ENCODE measurements at places on chromosomes 4 and X.

DNA sequence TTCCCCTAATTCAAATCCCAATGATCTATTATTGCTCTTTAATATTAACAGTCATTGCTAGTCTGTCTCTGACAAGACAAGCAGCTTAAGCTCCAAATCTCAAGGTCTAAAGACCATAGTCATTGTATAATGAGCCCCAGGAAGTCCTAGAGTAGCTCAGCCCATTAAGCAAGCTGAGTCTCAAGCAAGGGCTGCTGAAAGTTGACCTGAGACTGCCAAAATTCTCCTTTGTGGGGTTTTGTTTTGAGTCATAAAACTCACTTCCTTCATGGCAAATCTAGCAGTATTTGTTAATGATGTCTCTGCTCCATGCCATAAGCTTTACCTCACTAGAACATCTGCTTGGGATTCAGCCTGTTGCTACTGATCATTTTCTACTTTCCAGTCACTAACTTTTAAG is 313.2 kb downstream of the ANTXR2 start:
- no peak for DNase-seq

- DNase-seq, result peak; percentile 52
Measured at GRCh38 chr4:174365018-174365587, 81.4 kb downstream of the CEP44 start.

- peak; percentile 77 for DNase-seq
Measured at GRCh38 chrX:1392376-1393068, 609 bp upstream of the SLC25A6 start.

DNA sequence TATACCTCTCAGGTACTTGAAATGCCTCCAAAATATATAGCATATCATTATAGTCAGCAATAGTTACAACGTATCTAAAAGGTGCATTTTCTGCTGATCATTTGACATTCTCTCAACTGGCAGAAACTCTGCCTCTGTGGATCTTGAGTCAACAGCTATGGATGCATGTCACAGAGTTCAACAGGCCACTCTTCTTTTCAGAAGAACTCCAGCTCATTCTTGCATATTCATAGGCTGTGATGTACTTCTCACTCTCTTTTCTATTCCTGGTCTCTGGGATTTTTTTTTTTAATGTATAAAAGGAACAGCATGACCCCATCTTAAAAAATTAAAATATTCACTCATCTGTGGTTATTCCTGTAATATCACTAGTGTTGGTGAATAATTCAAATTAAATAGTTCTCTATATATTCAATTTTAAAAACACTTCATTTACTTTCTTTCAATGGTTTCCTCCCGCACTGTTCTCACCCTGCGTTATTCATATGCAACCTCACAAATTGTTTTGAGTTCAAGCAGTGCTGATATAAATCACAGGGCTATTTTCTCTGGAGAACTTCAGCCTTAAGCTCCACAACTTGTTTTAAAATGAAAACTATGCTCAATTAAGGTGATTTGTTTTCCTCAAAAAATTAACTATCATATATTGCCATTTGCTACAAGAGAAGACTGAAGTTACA is 1111.2 kb upstream of the ADGRL3 start:
- DNase-seq, result no peak

DNA sequence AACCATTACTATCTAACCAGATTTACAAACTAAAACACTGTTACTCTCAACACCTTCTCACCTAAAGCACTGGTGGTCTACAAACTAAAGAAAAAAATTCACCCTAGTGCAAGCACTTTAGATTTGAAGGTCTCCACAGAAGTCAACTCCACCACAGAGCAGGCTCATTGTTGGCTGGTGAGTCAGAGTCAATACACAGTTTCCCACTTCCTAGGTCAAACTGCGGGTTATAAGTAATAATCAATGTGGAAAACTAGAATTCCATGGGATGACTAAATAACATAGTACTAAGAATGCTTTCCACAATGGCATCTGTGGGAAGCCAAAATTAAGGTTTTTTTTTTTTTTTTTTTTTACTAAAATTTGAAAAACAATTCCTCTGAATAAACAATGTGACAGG is 191.8 kb downstream of the PDGFC start:
- peak; percentile 26 for DNase-seq

GRCh38 chr4:104099141-104099540 is 379.4 kb upstream of the TACR3 start:
- DNase-seq, result no peak

DNA sequence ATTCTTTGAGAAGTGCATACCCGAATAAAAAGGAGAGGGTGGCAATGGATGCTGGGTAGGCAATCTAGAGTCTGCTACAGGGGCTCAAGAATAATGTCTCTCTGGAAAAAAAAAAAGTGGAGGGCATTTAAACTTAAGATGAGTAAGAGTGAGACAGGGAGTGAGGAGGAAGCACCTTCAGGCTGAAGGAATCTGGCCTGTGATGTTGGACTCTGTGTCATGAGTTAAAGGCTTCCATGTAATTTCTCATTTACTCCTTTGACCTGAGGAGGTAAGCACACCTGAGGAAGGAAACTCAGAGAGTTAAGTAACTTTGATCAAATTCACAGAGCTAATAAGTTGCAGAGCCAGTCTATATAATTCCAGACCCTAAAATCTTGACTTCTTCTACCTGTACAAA is 3.2 kb upstream of the PRKG2 start:
- DNase-seq, result no peak

GRCh38 chr4:87391576-87392054 is 627 bp upstream of the HSD17B11 start:
- DNase-seq, result no peak

- DNase-seq, result no peak
Measured at GRCh38 chr4:138595731-138596460, 353.7 kb upstream of the SLC7A11 start.

DNA sequence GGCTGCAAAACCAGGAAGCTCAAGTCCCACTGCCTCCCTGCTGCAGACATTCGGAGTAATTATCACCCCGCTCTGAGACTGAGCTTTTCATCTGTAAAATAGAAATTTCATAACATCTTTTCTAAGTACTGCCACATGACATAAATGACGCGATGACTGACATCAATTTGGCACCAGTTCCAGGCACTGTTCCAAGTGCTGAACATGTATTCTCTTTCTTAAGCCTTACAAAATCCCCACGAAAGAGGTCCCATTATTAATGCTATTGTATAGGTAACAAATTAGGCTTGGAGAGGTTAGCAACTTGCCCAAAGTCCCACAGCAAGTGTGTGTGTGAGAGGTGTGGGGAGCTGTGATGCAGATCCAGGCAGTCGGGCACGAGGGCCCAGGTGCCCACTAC is 56.4 kb downstream of the SLC2A9 start:
- no peak for DNase-seq

- no peak for DNase-seq
Measured at GRCh38 chr4:3177426-3177825, 71.5 kb upstream of the MSANTD1 start.

- no peak for DNase-seq
Measured at GRCh38 chr4:31020363-31020762, 300.2 kb downstream of the PCDH7 start.

GRCh38 chrX:69362856-69363255 is 141.3 kb upstream of the NALF2 start:
- DNase-seq, result no peak

DNA sequence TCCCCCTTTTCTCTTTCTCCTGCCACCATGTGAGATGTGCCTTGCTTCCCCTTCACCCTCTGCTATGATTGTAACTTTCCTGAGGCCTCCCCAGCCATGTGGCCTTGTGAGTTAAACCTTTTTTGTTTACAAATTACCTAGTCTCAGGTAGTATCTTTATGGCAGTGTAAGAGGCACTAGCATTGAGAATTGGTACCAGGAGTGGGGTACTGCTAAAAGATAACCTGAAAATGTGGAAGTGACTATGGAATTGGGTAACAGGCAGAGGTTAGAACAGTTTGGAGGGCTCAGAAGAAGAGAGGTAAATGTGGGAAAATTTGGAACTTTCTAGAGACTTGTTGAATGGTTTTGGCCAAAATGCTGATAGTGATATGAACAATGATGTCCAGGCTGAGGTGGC is 182.0 kb downstream of the CHM start:
- no peak for DNase-seq

GRCh38 chr4:83910693-83911092 is 374.8 kb downstream of the GPAT3 start:
- DNase-seq, result no peak

- DNase-seq, result peak; percentile 92
Measured at GRCh38 chr4:39514888-39515401, 12.3 kb downstream of the UGDH start.

DNA sequence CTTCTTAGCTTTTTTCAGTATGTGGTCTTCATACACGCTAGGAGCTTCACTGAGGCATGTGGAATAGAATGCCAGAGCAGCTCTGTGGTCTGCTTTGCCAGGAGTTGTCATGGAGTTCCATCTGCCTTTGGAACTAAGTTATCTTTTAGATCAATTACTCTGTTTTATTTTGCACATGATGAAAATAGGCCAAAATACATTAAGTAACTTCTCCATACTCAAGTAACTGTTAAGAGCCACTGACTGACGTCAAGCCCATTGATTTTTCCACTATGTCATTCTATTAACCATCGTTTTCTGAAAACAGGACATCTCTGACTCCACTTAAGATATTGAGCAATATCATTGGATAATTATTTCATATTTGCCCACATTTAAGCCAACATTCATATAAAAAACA is 415.1 kb upstream of the MAD2L1 start:
- no peak for DNase-seq

GRCh38 chr4:106409901-106410889 is 41.6 kb upstream of the GIMD1 start:
- DNase-seq, result no peak

- DNase-seq, result no peak
Measured at GRCh38 chrX:52821079-52821760, 10.1 kb downstream of the XAGE5 start.

GRCh38 chr4:140423106-140423505 is 4.3 kb downstream of the CLGN start:
- DNase-seq, result peak; percentile 26

- no peak for DNase-seq
Measured at GRCh38 chr4:105840426-105841174, 54.7 kb upstream of the NPNT start.

DNA sequence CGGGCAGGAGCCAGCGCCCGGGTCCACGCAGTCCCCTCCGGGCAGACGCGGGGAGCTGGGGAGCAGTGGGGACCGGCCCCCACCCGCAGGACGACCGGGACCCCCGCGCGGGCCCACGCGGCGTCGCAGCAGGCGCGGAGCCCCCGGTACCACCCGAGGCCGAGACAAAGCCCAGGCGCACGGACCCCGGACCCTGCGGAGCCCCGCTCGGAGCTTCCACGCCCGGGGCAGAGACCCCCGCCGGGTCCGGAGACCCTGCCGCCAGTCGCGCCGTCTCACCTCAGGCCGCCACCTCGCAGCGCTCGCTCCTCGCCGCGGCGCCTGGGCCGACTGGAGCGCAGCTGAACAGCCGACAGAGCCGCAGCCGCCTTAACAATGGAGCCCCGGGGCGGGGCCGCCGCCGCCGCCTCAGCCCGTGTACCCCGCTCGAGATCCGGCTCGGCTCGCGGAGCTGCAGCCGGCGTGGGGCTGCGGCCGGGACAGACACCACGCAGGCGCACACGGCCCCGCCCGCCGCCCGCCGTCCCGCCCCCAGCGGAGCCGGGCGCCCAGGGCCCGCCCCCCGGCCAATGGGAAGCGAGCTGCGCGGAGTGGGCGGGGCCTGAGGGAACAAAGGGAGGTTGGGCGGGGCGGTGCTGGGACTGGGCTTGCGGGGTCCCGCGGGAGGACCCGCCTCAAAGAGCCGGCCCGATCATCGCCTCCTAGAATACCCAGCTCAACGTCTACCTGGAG is at the start of gene AFAP1:
AFAP1 (minus strand) TSS at position 485 of the 732 bp plus-strand sequence. CDS start 67,783 bp downstream, outside the sequence.
- DNase-seq, result peak; percentile 69

DNA sequence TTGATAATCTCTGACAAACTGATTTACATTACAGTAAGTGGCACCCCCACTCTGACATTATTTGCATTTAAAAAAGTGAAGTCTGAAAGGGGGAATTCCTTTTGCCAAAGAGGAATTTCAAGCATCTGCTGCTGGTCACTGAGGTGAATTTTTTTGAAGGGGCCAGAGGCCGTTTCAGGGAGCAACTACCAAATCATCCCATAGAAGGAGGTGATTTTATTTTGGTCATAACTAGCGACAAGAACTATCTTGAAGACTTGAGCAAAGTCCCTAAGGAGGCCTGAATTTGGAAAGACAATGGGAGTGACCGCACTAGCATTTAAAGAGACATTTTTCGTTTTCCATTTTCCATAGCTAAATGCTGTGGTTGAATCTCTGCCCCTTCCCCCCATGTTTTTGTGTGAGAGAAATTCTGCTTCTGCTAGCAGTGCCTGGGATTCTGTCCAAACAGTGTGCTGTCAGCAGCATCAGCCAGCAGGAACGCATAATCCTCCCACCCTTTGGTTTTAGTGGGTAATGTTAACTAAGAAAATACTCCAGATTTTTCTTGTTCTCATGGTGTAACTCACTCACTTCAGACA is 110.1 kb upstream of the MED14 start:
- peak; percentile 21 for DNase-seq

- DNase-seq, result no peak
Measured at GRCh38 chr4:113809311-113809710, 47.8 kb upstream of the CAMK2D start.

DNA sequence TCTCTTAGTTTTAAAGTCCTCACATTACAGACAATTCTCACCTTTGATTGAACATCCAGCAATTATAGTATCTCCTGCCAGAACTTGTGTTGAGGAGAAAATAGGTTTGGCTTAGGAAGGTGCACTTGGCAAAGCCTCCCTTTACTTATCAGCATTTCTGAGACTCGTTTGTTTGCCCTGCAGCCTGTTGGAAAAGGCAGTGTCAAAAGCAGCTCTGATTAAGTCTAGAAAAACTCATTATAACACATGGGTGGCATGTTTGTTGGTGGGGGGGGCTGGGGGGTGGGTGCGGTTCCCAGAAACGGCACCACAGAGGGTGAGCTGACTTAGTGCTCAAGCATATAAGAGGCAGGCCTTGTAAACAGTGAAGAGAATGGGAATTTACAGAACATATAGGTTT is 21.7 kb upstream of the PUDP start:
- no peak for DNase-seq

- DNase-seq, result peak; percentile 43
Measured at GRCh38 chrX:110407910-110408545, 49.4 kb downstream of the RTL9 start.

DNA sequence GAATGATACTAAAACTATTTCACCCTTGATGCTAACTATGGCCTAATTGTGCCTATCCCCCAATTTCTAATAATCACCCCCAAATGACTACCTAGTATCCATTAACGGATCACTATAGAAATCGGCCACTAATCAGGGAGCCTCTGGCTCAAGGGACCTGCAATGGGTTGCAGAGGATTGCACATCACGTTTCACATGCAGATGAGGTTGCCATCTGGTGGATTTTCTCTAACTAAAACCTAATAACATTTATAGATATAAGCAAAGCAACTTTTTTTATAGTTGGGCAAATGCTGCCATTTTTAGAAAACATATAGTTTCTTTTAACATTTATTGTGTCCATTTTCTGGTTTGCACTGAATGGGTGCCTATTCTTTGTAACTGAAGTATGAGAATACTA is 28.3 kb upstream of the ALG13 start:
- no peak for DNase-seq

DNA sequence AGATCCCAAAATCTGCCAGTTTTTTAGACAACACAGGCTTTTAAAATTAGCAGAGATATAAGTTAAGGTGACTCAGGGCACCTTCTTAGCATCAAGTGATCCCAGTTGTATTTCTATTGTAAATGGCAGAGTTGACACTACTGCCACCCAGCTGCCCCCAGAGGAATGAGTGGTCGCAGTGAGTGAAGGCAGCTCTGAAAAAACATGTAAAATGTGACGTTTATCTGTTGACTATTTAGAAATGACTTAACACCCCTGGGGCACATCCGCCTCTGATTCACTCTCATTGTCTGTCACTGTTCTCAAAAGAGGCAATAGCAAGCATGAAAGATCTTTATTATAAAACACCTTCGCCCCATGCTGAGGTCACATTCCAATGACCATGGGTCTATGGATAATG is 592.4 kb downstream of the ACTRT1 start:
- peak; percentile 30 for DNase-seq

All from Caki2 (cell line).